RPMI8226 (cell line): ENCODE measurements at places on chromosomes 5 and 9.

GRCh38 chr9:27451207-27451797 is 72.8 kb upstream of the IFNK start:
- no peak for DNase-seq

DNA sequence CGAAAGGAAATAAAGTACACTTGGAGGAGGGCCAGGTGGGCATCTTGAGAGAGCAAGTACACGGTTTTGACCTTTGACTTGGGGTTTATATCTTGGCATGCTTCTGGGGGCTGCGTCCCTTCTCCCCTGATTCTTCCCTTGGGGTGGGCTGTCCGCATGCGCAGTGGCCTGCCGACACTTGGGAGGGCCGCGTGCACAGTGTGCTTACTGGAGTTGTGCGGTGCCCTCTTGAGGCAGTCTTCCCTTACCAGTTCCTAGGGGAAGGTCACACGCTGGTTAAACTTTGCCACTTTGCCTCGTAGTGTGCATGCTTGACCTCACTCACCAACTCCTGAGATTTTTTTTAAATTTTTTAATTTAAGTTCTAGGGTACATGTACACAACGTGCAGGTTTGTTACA is 4.3 kb upstream of the CLPTM1L start:
- DNase-seq = no peak

DNA sequence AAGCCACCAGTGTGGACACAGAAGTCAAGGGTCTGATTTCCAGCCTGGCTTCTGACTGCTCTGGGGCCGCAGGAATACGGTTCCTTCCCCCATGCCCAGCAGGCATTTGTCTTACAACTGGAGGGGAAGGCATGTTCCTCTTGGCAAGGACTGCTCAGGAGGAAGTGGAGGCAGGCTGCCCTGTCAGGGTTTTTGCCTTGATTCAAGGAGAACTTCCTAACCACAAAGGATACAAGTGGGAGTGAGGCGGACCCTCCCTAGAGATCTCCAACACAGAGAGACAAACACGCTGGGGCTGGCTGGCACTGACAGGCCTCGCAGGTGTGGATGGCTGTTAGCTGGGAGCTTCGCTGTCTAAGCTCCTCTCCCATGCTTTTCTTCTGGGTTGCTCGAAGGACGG is 19.1 kb downstream of the TGFBI start:
- no peak for DNase-seq

GRCh38 chr5:169657127-169657526 is 20.1 kb downstream of the DOCK2 start:
- DNase-seq = no peak

DNA sequence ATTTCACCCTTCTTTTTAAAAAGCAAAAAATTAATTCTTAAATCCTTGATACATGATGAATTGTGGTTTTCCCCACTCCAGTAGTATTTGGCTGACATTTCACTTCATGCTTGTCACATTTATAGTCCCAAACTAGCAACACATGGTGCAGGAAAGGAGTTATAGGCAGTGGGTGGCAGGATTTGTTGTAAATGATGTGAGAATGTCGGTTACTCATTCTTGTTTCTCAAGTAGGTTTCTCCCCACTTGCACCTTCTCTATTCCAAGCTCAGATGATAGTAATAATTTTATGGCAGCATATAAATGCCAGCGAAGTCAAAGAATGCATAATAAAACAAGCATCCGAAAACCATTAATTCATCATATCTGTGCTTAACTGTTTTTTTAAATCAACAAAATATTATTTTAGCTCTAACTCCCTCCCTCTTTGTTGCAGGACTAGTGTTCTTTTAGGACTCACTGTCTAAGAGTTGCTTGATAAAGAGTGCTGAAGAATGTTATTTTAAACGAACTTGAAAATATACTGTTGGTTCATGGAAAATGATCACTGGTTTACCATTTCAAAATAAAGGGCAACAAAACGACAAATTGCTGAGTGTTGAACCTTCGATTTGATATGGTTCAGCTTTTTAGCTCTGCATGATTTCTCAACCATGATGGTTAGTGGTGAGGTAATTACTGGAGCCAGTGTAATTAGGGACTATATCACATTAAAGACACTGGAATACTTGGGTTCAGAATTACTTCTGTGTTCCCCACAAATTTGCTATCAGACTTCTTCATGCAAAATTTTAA is 88.1 kb upstream of the ADAMTSL1 start:
- no peak for DNase-seq

DNA sequence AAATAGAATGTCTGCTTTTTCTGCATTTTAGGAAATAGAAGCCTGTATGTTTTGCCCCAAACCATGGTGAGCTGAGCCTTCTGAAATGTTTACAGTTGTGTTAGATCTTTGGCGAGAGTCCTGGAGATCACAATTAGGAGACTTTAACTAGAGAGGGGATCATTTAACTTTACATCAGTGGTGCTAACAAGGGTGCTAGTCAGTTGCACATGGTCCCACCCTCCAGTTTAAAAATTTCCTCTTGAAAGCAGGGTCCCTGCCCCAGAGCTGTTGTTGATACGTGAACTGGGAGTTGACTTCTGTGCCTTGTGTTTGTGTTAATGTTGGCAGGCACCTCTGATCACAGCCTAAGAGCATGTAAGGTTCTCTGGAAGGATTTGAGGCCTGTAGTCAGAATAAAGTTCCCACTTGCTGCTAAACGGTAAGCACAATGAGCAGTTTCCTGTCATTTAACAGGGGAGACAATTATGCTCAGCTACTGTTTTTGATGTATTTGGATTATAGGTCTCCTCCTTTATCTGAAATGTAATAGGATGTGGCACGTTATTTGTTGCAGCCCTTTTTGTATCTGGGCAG is 43.7 kb downstream of the RASGRF2 start:
- no peak for DNase-seq

- DNase-seq = no peak
These were observed 44.9 kb upstream of the MAST4 start for GRCh38 chr5:66551338-66551737.

GRCh38 chr9:87573841-87574342 is 76.2 kb downstream of the DAPK1 start:
- DNase-seq = no peak

- no peak for DNase-seq
These were observed 9.6 kb downstream of the CSF2 start for GRCh38 chr5:132083071-132083678.

- DNase-seq = peak; percentile 73
These were observed 402.9 kb downstream of the CYLC2 start for GRCh38 chr9:103397868-103398600.

- DNase-seq = no peak
These were observed 10.1 kb upstream of the MARVELD2 start for GRCh38 chr5:69404659-69405330.

DNA sequence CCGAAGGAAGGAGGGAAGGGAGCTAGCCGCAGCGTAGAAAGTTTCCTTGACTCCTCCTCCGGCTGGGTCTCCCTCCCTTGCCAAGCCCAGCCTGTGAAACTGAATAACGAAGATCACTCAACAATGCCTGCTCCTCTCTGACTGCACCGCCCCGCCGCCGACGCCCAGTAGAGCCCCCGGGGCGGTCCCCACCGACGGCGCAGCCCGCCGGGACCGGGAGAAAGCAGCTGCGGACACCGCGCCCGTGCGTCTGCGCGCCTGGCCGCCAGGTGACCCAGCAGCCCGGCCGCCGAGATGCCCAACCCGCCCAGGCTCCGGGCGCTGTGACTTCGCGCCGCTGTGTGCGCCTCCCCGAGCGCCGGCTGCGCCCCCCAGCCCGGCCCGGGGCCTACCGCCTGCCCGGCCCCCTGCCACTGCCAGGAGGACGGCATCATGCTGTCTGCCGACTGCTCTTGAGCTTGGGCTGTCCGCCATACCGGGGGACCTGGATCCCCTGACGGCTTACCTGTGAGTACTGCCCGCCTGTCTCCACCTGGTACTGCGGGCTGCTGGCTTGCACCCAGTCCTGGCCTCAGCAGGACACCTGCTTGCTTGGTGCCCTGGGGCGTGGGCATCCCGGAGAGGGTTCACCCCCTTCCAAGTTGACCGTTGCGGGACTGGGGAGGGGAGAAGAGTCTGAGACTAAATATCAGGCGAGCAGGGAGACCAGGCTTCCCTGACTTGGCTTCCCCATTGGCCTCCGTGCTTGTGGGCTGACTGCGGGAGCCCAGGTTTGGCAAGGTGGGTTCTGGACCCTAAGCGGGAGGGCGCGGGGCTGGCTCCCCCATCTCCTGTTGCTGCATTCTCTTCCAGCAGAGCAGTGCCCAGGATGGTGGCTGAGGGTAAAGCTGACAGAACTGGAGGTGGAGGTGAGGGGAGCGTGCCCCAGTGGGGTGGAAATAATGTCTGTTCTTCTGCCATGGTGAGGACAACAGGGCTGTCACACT is 26.2 kb upstream of the SPTLC1 start:
- DNase-seq = peak; percentile 23

- DNase-seq = no peak
These were observed 14.4 kb downstream of the PMPCA start for GRCh38 chr9:136424750-136425362.

DNA sequence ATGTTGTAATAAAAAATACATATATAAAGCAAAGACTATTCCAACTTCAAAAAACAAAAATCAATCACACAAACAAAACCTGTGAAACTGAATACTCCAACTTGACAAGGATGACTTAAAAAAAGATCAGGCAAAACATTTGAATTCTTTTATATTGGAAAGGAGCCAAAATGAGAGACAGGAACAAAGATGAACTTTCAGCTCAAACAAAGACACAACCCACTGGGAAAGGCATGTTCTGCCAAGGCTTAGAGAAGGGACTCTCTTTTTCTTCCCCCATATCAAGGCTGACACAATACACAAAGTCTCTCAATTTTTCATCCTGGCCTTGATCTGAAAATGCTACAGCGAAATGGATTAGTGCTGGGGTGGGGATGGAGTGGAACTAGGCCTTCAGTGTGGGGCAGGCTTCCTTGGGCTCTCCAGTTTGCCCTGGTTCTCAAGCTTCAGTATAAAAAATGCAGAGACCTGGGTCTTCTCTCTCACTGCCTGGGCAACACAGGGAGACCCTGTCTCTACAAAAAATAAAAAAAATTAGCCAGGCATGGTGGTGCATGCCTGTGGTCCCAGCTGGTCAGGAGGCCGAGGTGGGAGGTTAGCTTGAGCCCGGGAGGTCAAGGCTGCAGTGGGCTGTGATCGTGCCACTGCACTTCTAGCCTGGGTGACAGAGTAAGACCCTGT is 11.6 kb upstream of the FAM169A start:
- no peak for DNase-seq

DNA sequence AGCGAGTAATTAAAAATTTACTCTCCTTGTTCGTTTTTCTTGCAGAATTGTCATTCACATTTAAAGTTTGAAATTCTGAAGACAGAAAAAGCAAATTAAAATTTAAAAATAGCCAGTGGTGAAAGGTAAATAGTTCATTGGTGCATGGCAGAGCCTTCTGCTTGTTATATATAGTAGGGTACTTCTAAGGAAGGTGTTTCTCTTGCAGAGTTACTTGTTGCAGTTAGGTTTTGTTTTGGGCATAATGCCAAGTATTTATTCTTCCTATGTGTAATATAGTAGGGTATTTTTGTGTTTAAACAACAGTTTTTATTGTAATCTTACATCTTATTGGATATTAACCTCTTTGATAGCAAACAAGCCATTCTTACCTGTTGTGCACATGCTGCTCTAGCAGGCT is 179.4 kb downstream of the KDM4C start:
- DNase-seq = no peak

DNA sequence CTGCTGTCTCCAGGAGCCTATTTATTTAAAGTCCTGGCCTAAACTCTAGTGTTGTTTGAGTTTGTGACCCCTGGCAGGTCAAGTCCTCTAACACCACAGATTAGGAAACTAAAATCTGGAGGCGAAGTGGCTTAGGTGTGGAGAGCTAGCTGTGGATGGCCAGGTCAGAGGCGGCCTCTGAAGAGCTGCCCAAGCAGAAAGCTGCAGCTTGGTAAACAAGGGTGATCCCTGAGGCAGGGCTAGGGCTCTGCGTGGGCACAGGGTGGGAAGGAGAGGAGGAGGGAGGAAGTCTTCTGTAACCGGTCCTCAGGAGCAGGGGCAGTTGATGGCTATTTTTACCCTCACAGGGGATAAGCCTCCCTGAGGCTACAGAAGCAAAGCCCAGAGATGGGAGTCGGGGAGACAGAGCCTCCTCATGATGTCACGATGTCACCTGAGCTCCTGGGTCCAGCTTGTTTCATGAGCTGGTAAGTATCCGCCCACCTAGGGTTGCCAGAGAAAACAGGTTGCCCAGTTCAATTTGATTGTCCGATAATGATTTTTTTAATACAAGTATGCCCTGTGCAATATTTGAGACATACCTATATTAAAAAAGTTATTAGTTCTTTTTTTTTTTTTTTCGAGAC is 25.9 kb upstream of the BOD1 start:
- no peak for DNase-seq

GRCh38 chr9:2645569-2645968 is 24.0 kb downstream of the VLDLR start:
- DNase-seq = peak; percentile 63

GRCh38 chr9:99040251-99040900 is 64.5 kb upstream of the TGFBR1 start:
- no peak for DNase-seq

DNA sequence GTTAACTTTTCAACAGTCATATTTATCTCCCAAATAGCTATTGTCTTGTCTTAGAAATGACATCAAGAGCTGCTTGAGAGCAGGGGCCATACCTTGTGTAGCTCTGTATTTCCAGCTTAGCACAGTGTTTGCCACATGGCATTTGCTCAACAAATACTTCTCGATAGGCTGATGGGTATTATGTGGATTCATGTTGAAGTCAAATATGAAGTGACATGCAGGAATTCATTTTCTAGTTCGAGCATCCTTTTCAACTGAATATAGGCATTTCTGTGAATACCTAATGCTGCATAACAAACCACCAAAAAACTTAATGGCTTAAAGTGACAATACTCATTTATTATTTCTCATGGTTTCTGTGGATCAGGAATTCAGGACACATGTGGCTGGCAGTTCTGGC is 125.6 kb downstream of the TLE1 start:
- DNase-seq = no peak

- DNase-seq = no peak
These were observed 669 bp upstream of the AMBP start for GRCh38 chr9:114078781-114079156.

DNA sequence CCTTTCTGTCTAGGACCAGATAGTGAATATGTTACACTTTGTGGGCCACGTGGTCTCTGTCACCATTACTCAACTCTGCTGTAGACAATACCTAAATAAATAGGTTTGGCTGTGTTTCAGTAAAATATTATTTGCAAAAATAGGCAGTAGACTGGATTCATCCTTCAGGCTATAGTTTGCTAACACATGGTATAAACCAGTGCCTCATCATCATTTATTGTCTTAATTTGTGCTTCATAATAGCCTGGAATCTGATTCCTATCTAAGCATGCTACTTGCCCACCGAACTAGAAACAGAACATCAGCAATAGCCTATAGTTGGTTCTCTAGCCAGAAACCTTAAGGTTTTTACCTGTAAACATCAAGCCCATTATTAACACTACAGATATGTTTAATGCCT is 215.6 kb downstream of the FBXL7 start:
- no peak for DNase-seq

DNA sequence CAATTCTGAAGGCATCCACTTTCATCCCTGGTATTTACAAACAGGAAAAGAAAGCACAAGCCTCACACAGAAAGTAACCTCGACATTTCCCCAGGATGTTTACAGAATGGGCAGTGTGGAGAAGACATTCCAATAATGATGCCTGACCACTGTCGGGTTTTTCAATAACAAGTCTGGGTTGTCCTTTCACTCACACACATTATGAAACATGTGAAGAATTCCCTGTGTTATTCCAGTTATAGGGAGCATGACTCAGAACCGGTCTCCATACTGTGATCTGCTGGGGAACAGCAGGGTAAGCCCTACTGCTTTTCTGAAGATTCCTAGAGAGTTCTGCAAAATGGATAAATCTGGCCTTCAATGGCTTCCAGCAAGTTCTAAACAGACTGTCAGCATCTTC is 155.3 kb downstream of the ADAMTS12 start:
- DNase-seq = no peak

GRCh38 chr9:70130266-70130665 is 86.6 kb downstream of the MAMDC2 start:
- no peak for DNase-seq
